ENCODE measurements at places on chromosomes 6 and 20.

DNA sequence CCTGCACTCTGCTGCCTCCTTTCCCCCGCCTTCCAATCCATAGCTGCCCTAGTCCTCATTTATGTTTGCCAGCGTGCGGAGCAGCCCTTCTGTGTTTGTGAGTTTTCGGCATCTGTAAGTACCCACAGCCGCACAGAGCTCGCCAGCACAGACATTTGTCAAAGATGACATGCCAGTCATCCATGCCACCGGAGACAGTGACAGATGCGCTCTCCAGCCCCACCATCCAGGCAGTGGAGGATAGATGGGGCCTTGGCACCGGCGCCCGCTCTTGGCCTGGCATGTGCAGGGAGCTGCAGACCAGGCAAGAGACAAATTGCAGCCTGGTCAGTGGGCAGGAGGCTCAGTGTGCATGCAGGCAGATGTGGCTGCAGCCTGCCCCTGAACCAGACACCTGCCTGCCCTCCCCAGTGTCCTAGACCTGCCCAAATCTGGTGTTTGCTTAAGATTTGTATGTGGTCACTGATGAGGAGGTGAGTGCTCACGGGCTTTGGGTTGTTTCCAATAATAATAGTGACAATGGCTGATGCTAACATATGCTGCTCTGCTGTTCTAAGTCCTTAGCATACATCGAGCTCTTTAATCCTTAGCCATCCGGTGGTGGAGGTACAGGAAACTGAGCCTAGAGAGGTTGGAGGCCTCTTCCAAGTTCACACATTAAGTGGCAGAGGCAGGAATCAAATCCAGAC is 78.1 kb downstream of the UNC5CL start:
- ATAC-seq, result no peak

DNA sequence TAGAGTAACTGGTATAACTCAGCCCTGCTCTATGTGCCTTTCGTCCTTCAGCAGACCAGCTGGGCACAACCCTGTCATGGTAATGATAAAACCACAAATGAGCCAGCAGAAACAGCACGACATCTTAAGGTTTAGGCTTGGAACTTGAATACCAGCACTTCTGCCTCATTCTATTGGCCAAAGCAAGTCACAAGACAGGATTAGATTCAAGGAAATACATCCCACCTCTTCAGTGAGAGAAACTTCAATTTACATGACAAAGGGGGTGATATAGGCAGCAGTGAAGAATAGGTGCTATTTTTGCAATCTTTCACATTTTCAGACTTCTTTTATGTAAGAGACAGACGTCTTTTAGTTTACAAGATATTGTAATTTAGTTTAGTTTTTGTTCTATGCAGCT is 69.8 kb upstream of the SLC35F1 start:
- ATAC-seq, result no peak

- ATAC-seq, result peak; percentile 75
Measured at GRCh38 chr20:51720854-51721253, 47.3 kb downstream of the ATP9A start.

DNA sequence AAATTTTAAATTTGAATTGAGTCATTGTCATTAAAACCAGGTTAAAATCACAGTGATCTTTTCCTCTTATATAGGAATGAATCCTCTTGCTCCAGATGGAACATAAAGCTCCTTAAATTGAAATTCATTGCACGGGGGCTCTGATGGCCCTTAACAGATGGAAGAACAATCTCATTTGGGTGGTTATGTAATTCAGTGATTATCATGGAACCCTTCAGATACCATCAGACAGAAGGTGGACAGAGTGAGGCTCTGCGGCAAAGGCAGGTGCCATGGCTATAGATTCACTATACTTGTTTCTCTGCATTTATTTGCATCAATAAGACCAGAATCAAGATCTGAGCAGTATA is 17.8 kb upstream of the RNF182 start:
- ATAC-seq, result no peak

DNA sequence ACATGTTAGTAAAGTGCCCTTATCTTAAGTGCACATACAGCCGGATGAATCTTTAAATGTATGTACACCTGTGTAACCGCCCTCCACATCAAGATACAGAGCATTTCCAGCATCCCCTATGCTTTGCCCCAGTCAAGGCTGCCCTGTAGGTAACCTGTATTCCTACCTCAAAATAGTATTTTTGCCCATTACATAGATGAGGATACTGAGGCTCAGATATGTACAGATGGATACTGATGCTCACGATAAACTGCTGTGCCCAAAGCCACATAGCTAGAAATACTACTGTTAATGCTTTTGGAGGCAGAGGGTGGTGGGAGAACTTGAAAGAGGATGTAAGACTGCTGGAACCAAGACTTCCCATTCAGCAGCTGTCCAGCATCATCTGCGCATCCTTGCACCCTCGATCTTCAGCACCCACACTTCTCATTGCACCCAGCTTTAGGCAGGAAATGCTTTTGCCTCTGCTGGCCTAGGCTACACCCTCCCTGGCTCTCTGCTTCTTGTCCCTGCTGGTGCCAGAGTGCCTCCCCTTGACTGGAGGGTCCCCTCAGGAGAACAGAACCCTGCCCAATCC is 27.0 kb upstream of the ZFAND3 start:
- no peak for ATAC-seq

DNA sequence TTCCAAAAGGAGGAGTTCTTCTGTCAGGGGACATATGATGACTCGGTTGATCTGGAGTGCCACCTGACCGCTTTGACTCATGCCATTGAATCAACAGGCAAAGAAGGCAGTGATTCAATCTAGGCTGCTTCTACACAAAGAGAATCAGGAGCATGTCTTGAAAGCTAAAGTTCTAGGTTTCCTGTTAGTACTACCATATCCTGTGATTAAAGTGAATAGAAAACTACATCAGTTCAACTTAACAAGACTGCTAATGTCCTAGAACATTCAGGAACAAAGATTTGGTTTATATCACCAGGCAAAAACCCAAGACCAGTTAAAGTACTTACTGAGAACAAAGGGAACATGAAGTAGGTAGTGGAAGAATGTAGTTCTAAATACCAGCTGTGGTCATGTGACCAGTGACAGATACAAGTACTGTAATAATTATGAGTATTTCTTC is 216.8 kb upstream of the SGK1 start:
- peak; percentile 86 for ATAC-seq

GRCh38 chr6:154570505-154570904 is 60.0 kb upstream of the CNKSR3 start:
- ATAC-seq, result no peak

GRCh38 chr6:11439017-11439420 is 98.5 kb upstream of the TMEM170B start:
- no peak for ATAC-seq

- no peak for ATAC-seq
Measured at GRCh38 chr20:57589728-57590484, 29.0 kb downstream of the PCK1 start.

- ATAC-seq, result no peak
Measured at GRCh38 chr6:17812311-17812710, 105.6 kb upstream of the NUP153 start.

- peak; percentile 29 for ATAC-seq
Measured at GRCh38 chr6:33208091-33208967, at the start of gene RING1. Gene RING1 (plus strand): TSS chr6:33208500. CDS start chr6:33208823, 323 bp downstream.

DNA sequence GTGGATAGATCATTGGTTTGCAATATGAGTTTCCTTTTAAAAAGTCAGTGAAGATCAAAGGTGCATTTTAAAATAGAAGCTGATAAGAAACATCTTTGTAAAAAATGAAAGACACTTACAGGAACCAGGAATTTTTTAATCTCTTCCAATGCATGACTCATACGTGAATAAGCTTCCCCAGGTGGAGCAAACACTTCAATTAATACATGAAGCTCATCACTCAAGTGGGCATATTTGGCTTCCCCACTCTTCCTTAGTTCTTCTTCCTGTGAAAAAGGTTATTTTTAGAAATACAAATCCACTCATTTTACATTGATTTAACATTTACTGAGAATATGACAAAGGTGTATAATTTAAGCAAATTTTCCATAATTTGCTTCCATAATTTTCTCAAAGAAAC is 308.1 kb downstream of the KHDRBS2 start:
- no peak for ATAC-seq

- ATAC-seq, result no peak
Measured at GRCh38 chr6:34226731-34227586, 9.7 kb upstream of the HMGA1 start.
